NCI-H748 treated with DMSO at 0.1 percent for 48 hours (cell line): ENCODE measurements at places on chromosomes 13 and 19.

GRCh38 chr19:51565583-51565982 lies 5.5 kb upstream of the ZNF175 start:
- DNase-seq, result no peak

- DNase-seq, result no peak
Measured at GRCh38 chr19:752652-753517, 2.0 kb downstream of the MISP start.

GRCh38 chr19:45574526-45574925 lies 10.1 kb downstream of the OPA3 start:
- no peak for DNase-seq

GRCh38 chr19:13172346-13173138 lies 22.3 kb downstream of the IER2 start:
- DNase-seq, result no peak

- no peak for DNase-seq
Measured at GRCh38 chr13:24777171-24777570, 13.2 kb downstream of the RNF17 start.

- DNase-seq, result no peak
Measured at GRCh38 chr13:109348519-109349258, 437.7 kb downstream of the IRS2 start.

DNA sequence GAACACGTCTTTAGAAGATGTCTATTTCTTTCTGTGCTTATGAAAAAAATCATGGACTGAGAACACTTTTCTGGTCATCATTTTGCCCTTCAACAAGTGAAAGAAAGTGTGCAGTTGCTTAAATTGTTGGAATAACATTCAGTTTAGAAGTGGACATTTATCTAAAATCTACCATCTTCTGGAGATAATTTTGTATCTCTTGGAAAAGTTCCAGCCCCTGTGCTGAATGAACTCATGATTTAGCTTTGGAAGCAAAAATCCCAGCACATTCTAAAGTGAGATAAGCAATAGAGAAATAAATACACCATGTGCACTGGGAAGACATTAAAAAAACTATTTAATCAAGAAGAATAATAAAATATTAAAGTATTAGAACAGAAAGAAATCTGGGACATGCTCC lies 1420.8 kb upstream of the SLC10A2 start:
- DNase-seq, result no peak

GRCh38 chr19:31337008-31337914 lies 12.0 kb downstream of the TSHZ3 start:
- no peak for DNase-seq

DNA sequence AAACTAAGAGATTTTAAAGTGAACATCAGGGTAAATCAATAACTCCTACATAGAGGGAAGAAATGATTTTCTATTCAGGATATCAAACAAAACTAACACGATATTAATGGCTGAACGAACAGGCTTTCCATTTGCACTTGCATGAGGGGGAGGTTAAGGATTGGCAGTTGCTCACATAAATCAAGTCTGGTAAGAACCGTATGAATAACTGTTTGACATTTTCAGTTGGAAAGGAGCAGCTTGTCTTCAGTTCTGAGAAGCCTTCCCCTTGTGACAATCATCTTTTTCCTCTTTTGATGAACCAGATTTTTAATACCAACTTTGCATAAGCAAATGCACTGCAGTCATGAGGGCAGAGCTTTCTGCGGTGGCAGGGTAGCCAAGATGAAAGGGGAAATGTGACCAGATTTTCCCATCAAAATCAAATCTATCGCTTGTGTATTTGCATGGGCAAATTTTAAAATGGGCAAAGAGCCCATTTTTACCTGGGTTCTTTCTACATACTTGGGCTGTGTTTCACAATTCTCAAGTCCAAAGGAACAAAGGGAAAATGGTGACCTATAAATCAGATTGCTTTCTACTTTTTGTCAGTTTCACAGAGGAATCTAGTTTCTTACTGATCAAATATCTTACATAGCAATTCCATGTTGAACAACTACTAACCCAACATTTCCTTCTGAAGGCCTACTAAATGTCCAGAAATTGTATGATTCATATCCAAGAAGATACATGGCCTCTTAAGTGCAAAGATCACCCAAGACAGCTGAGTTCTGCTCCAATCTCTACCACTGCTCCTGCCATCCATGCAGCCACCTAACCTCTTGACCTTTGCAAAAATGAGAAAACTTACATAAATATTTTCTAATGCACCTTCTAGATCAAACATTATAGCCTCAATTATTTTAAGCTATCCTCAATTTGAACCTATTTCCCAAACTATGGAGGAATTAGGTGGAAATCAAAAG lies 249.6 kb downstream of the OXGR1 start:
- DNase-seq, result no peak

DNA sequence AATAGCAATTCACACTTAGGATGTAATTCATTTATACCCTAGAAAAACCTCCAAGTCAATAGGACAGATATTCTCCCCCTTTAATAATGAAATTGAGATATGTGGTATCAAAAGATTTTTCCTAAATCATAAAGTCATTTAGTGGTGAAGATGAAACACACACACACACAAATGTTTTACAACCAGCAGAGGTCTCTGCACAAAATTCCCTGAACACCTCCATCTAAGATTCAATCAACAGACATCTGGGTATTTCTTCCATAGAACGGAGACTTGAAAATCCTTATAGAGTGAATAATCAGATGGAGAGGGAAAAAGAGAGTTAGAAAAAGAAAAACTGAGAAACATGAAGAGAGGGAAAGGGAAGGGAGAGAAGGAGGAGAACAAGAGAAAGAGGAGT lies 52.8 kb downstream of the MYCBP2 start:
- no peak for DNase-seq

GRCh38 chr13:40116008-40116407 lies 460.5 kb downstream of the COG6 start:
- no peak for DNase-seq

- DNase-seq, result no peak
Measured at GRCh38 chr19:4365791-4366665, 22.7 kb downstream of the MPND start.

- DNase-seq, result no peak
Measured at GRCh38 chr19:56976300-56976699, 135.8 kb upstream of the PEG3 start.

GRCh38 chr13:101289764-101290163 lies 126.5 kb downstream of the NALCN start:
- peak; percentile 88 for DNase-seq

DNA sequence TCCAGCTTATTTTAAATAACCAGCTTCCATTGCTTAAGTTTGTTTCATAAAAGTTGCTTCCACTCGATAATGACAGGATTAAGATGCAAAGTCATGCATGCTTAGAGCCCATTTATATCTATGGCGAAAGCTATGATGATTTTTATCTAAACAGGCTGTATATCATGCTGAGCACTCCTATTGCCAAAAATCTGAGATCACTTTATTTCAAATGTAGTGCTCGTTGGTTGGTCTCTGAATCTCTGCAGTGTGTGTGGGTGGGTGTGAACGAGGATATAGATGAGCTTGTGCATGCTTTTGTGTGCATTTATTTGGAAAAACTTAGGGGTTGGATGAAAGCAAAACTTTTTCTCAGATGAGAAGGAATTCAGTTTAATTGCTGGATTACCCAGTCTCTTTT lies 27.0 kb upstream of the ARGLU1 start:
- DNase-seq, result no peak
